ENCODE measurements at places on chromosomes 11 and 22.

GRCh38 chr22:22508274-22509176 is at the start of gene ZNF280B:
Gene ZNF280B, minus strand, starts transcription at chr22:22508742. Its CDS starts 19,344 bp downstream, at chr22:22489398.
- peak; percentile 75 for DNase-seq

GRCh38 chr11:110827276-110827675 is 115.0 kb upstream of the ARHGAP20 start:
- DNase-seq = no peak

GRCh38 chr11:36271794-36272407 is 17.3 kb downstream of the COMMD9 start:
- no peak for DNase-seq

- no peak for DNase-seq
These were observed 77.5 kb upstream of the CTSC start for GRCh38 chr11:88414981-88415413.

DNA sequence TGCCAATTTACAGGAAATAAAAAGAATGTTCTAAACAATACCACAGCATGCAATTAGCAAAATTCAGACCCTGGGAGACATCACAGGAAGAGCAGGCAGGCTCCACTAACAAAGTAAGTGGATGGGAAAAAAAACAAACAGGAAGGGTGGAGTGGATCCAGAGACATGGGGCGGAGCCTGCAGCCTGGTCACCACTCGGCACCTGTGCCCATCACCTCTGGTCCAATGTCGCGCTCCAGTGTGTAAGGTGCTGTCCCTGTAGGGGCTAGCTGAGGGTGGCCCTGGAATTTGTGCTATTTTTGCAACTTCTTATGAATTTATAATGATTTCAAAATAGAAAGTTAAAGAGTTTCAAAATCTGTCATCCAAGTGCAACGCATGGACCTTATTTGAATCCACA is 11.0 kb upstream of the MOB2 start:
- no peak for DNase-seq

DNA sequence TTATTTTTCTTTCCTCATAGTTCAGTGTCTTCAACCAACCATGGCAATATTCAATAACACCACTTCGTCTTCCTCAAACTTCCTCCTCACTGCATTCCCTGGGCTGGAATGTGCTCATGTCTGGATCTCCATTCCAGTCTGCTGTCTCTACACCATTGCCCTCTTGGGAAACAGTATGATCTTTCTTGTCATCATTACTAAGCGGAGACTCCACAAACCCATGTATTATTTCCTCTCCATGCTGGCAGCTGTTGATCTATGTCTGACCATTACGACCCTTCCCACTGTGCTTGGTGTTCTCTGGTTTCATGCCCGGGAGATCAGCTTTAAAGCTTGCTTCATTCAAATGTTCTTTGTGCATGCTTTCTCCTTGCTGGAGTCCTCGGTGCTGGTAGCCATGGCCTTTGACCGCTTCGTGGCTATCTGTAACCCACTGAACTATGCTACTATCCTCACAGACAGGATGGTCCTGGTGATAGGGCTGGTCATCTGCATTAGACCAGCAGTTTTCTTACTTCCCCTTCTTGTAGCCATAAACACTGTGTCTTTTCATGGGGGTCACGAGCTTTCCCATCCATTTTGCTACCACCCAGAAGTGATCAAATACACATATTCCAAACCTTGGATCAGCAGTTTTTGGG is at the start of gene OR51T1:
Gene OR51T1 (plus strand): TSS at position 41 of the 641 bp plus-strand sequence. CDS start 0 bp downstream, at position 41.
- DNase-seq = no peak

DNA sequence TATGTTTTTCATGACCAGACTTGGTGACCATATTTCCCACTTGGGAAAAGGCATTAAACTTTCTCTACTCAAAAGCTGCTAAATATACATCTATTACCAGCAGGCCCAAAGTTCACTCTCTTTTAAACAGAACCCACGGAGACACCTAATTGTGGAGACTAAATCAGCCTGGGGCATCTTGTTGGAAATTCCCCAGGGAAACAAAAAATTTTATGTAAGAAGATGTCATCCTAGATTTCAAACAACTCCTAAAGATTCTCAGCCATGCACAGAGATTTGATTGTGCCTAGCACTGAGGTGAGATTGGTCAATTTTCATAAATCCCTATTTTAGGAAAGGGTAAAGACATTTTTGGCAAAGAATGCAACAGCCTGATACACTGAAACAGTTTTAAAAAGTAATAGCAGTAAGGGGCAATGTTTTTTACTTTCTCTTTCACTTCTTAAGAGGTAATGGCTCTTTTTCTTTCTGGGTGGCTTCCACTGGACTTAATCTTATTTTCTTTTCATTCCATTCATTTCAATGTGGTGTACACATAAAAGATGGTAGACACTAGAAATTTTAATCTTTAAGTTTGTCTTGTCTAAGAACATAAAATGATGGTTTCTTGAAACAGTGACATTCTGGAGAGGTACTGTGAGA is 9.6 kb downstream of the OR52N2 start:
- no peak for DNase-seq

DNA sequence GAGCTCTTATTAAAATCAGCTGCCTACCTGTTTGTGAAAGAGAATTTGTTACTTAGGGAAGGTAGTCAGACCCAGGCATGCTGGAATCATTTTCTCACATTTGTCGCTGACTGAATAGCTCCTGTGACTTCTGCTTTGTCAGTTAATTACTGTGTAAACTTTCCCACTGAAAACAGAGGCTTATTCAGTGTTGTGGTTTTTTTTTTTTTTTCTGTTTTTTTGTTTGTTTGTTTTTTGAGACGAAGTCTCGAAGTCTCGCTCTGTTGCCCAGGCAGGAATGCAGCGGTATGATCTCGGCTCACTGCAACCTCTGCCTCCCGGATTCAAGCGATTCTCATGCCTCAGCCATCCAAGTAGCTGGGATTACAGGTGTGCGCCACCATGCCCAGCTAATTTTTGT is 5.6 kb upstream of the LDLRAD3 start:
- DNase-seq = no peak

DNA sequence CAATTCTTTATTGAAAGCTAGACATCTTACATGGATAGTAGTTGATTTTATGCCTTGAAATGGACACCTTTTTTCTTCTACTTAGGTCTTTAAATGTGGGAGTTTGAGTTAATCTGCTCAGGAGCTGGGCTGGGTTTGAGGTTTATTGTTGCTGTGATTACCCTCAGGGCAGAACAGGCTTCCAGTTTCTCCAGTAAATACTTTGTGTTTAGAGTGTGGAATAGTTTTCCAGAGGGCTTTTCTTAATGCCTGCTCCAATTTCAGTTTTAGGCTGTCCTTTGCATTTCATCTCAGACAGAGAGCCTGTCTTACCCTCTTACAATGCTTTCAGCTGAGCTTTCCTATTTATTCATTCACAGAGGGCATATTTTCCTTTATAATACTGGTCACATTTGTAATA is 69.9 kb upstream of the ADORA2A start:
- no peak for DNase-seq

GRCh38 chr11:7585816-7586215 is 72.0 kb downstream of the PPFIBP2 start:
- DNase-seq = no peak

- no peak for DNase-seq
These were observed 135.7 kb downstream of the COMMD9 start for GRCh38 chr11:36153551-36153950.

DNA sequence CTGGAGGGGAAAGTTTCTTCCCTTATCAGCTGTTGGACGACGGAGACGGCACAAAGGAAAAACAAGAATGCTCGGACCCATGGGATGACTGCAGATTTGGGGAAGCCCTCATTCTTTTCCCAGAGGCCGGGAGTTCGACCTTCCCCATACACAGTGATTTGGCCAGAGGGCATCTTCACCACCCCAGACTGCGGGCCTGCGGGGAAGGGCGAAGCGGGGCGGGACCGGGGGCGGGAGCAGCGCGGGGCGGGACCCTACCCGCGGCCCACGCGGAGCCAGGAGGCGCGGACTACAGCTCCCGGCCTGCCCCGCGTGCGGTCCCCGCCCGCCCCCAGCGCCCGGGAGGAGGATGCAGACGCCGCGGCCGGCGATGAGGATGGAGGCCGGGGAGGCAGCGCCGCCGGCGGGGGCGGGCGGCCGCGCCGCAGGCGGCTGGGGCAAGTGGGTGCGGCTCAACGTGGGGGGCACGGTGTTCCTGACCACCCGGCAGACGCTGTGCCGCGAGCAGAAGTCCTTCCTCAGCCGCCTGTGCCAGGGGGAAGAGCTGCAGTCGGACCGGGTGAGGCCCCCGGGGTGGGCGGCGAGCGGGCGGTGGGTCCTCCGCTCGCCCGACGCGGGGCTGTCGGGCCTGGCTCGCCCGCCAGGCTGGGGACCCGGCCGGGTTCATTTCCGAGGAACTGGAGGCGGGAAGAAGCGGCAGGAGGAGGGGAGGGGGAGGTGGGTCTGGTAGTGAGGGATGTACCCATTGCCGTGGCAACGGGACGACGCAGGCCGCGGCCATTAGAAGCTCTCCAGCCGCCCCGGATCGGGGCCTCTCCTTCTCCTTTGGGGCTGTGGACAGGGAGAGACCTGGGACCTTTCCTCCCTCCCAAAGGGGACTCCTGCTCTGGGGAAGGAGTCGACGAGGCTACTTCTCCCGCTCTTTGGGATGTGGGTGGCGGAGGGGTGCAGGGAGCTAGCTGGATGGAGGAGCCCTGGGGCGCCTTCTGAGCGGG is at the start of gene KCTD17:
Gene KCTD17 (plus strand): TSS at position 352 of the 995 bp plus-strand sequence. CDS start 19 bp downstream, at position 371.
- peak; percentile 86 for DNase-seq

GRCh38 chr11:87660926-87661660 is 514.1 kb downstream of the RAB38 start:
- DNase-seq = no peak

- DNase-seq = no peak
These were observed 50.2 kb downstream of the BCR start for GRCh38 chr22:23230348-23231068.

GRCh38 chr11:8083871-8084281 is 2.9 kb downstream of the TUB start:
- DNase-seq = no peak

DNA sequence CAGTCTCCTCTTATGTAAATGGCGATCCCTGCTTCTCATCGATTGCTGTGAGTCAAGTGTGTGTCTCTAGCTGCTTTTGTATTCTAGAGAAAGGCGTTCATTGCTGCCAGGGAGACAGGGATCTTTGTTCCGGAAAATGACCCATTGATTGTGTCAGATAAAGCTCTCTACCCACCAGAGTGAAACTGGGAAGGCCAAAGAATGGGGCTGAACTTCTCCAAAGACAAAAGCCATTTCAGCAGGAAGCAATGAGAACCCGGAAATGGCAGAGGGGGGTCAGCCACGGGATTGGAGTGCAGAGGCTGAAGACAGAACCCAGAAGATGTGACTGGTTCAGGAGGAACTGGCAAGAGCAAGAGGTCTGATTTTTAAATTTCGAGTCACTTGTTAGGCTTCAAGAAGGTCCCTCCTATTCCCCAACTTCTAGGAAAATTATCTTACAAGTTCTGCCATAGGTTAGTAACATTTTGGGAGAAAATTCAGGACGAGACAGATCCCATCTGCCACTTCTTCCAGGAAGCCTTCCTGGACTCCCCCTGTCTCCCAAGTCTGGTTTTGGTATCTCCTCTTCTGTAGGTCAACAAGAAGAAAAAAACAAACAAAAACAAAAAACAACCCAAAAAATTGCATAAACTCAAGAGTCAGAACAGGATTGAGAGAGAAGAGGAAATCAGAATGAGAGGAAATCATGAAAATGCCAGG is 110.6 kb downstream of the NECTIN1 start:
- DNase-seq = no peak

- DNase-seq = no peak
These were observed 9.3 kb downstream of the ARHGEF17 start for GRCh38 chr11:73317373-73317772.

DNA sequence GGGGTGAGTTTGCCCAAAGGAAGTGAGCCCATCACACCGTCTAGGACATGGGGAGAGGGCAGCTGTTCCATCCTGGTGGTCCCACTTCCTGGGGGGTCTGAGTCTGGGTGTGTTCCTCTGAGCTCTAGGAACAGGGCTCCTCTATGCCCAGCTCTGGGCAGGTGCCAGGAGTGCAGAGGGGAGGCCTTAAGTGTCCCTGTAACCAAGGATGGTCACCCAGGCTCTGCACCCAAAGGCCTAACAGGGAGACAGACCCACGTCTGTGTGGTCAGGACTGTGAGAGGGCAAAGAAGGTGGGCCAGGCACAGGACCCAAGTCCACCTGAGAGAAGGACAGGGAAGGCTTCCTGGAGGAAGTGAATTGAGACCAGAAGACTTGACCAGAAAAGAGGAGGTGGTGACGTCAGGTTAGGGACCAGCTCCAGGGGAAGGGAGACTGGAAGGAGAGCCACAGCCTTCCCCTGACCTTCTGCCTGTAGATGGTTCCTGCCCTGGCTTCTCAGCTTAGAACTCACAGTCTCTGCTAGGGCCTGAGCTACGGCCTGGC is 11.3 kb upstream of the TCF20 start:
- no peak for DNase-seq

DNA sequence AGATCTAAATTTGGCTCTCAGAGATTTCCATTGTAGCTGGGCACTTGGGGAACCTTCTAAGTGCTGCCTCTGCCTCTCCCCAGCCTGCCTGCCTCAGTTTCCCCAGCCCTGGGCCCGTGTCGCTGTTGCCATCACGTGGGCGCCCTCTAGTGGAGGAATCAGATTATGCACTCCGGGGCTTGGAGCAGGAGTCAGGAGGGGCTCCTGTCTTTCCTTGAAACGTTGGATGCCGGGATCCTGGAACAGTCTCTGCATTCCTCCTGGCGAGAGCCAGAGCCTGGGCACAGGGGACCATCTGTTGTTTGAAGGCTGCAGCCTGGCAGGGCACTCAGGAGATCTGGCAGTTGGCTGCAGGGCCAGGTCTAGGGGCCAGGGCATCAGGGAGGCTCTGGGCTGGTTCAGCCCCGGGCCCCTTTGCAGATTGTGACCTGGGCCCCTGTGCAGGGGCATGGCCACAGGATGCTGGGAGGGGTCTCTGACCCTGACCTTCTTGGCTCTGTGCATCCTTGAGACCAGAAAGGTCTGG is 71.6 kb downstream of the LRP5 start:
- DNase-seq = peak; percentile 49

- no peak for DNase-seq
These were observed 1477.9 kb downstream of the TBC1D22A start for GRCh38 chr22:48240148-48240934.

DNA sequence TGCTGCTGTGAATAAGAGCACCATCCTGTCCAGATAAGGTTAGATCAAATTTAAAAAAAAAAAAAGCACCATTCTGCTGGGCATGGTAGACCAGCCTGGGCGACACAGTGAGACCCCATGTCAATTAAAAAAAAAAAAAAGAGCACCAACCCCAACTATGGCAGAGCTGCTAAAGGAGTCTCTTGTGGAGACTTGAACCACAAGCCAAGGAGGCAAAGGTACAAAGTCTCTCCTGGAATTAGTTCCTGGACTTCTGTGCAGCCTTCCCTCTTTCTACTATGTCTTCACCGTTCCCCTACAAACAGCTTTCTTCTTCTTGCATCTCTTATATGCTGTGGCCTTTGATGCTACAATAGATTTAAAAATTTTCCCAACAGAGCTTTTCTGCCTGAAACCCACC is 1.3 kb downstream of the PIK3C2A start:
- DNase-seq = no peak

GRCh38 chr11:31824879-31825837 is 14.0 kb upstream of the PAX6 start:
- no peak for DNase-seq

GRCh38 chr11:129814244-129815014 is 1.2 kb upstream of the TMEM45B start:
- DNase-seq = no peak

Data from H54 (cell line).